ENCODE measurements at places on chromosomes 12 and 14.

DNA sequence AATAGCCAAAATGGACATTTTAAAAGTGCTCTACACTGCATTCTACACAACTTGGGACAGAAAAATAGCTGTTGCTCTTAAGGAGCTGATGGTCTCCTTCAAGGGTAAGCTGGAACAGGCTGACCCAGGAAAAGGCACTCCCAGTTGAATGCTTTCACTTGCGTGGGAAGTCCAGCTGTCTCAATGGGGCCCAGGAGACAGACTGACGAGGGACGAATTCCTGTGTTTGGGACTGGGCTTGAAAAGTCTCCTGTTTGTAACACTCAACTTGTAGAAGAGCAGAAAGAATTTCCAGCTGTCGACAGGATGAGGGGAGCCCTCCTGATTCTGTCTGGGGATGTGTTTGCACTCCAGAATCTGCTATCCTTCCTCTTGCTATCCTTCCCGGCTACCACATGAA, 180.8 kb downstream of the ZFP36L1 start:
- DNase-seq, result no peak

DNA sequence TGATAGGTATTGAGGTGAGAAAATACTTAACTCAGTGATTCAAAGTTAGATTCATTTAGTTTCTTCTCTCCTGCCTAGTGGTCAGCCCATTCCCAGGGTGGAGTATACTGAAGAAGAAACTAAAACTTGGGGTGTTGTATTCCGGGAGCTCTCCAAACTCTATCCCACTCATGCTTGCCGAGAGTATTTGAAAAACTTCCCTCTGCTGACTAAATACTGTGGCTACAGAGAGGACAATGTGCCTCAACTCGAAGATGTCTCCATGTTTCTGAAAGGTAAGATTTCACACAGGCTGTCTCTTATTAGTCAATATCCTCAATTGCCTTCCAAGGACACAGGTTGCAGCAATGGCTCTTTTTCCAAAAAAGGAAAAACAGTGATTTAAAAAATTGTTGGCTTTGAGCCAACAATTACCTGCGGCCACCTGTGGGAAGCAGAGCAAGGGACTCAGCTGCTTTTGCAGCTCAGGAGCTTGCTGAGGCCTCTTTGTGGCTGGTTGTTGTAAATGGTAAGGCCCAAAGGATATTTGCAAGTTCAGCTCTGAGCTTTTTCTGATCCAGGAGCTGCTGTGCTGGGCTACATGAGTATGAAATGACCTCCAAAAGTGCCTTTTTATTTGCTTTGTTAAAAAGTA, 33.9 kb downstream of the TPH2 start:
- DNase-seq, result no peak

- DNase-seq, result peak; percentile 81
Observed at GRCh38 chr12:1804545-1805332, 15.6 kb upstream of the LRTM2 start.

- no peak for DNase-seq
Observed at GRCh38 chr14:89013098-89013504, 188.7 kb downstream of the TTC8 start.

DNA sequence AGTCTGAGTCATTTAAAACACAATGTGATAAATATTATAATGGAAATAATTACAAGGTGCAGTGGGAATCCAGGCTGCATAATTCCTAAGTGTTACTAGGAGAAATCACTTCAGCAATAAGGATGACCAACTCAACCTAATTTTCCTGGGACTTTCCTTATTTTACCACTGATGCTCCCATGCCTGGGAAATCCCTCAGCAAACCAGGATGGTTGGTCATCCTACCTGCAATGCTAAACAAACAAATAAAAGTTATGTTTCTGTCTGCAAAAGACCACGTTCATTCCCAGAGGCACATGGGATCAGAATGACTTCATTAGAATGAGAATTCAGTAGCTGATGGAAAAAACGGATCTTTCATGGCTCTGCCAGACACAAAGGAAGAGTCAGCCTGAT, 130.8 kb upstream of the RAP1B start:
- DNase-seq, result no peak

GRCh38 chr12:49945394-49946080, 5.0 kb upstream of the AQP2 start:
- peak; percentile 85 for DNase-seq

Measured in stimulated activated CD4-positive, alpha-beta T cell treated with anti-CD3 and anti-CD28 coated beads, Interleukin-12 subunit alpha, Interleukin-12 subunit beta, amount 100 ng/mL, for 4 hours (primary cell).